Stomach (tissue), 19 donors: ENCODE measurements at places on chromosomes 1 and 21.
A peak's percentile ranks its signal among the peaks of the same experiment; 100 is the strongest.

DNA sequence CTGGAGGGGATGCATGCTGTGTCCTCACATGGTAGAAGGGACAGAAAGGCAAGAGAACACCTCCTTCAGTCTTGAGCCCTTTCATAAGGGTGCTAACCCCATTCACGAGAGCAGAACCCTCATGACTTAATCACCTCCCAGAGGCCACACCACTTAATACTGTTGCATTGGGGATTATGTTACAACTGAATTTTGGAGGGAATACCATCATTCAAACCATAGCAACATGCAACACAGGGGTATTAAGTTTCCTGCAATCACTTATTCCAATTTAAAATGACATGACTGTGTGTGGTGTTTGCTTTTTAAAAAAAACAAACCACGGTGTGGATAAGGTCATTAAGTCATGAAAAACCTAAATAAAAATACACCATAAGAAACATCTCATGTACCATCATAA, 3.1 kb upstream of the LIN9 start:
- no peak for DNase-seq

GRCh38 chr1:110765640-110766335, 91.0 kb upstream of the KCNA3 start:
- DNase-seq = no peak

GRCh38 chr1:8537991-8538390, 220.1 kb downstream of the SLC45A1 start:
- DNase-seq = no peak

- no peak for DNase-seq
These were observed 17.7 kb upstream of the KCND3 start for GRCh38 chr1:112007169-112007568.

DNA sequence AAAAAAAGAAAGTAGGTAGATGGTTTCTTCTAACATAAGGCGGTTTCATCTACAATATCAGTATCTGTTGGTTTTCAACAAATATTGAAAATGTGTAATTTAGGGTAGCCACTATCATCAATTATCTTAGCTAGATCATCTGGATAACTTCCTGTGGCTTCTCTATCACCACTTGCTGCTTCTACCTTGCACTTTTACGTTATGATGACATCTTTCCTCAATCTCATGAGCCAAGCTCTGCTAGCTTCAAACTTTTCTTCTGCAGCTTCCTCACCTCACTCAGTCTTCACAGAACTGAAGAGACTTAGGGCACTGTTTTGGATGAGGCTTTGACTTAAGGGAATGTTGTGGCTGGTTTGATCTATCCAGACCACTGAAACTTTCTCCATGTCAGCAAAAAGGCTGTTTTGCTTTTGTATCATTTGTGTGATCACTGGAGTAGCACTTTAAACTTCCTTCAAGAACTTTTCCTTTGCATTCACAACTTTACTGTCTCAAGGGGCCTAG, 144.9 kb upstream of the HP1BP3 start:
- no peak for DNase-seq

- DNase-seq = no peak
These were observed 73.5 kb upstream of the LRRC7 start for GRCh38 chr1:69494221-69494620.

DNA sequence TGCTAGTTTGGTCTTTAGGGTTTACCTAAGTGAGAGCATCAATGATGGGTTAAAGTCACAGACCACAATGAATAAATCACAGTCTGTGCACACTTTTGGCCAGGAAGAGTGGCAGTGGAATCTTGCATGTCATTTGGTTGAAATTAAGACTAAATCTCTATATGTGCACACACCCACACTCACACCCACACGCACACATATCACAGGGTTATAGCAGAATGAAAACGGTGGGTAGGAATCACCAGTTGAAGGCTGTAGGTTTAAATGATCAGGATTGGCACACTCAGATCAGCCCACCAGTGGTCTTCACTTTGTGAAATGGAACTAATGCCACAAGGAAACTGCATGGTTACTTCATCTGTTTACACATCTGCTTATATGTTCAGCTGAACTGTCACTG, 97.6 kb upstream of the ADAR start:
- DNase-seq = no peak

- peak; percentile 83 for DNase-seq
These were observed 6.9 kb upstream of the CAMK1G start for GRCh38 chr1:209576392-209577197.

- no peak for DNase-seq
These were observed 170.5 kb downstream of the FOXD2 start for GRCh38 chr1:47608296-47608875.
